ENCODE measurements at places on chromosomes 11 and 22.

GRCh38 chr11:88068848-88069554, 106.2 kb downstream of the RAB38 start:
- no peak for DNase-seq

GRCh38 chr11:112302226-112302868, 41.7 kb upstream of the PLET1 start:
- no peak for DNase-seq

DNA sequence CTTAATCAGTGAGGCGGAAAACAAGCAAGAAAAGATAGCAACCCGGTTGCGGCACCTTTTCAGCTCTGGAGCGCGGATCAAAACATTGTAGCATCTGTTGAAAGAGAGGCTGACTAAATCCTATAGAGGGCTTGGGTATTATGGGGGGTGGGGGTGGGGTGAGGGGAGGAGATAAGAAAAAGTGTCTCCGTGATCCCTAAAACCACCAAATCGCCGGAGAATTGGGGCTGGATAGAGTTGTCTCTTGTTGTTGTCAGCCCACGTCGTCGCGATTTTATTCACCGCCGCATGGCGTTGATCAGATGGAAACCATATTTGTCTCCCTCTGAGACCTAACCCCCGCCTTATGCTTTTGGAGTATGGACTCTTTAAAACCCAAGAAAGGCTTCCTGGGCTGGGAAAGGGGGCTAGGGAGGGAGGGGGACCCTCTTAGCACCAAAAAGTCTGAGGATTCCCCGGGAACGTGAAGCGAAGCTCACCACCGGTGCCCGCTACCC, 13.0 kb downstream of the PAX6 start:
- DNase-seq: no peak

DNA sequence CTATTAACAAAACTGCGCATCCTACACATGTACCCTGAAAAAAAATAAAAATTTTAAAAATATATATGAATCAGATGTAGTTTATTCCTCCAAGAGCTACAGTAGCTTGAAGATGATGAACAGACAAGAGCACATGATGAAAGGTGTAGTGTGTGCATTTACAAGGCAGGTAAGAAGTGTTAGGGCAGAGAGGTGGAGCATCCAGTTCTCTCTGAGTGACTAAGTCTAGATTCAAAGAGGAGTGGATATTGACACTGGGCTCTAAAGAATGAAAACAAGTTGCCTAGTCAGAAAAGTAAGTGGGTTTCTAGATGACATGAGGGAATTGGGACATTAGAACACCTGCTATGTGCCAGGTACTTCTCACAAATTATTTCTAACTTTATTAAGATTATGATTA, 76.0 kb upstream of the CARD18 start:
- DNase-seq: no peak

- DNase-seq: no peak
These were observed 5.2 kb upstream of the RAB3IL1 start for GRCh38 chr11:61922539-61922938.

DNA sequence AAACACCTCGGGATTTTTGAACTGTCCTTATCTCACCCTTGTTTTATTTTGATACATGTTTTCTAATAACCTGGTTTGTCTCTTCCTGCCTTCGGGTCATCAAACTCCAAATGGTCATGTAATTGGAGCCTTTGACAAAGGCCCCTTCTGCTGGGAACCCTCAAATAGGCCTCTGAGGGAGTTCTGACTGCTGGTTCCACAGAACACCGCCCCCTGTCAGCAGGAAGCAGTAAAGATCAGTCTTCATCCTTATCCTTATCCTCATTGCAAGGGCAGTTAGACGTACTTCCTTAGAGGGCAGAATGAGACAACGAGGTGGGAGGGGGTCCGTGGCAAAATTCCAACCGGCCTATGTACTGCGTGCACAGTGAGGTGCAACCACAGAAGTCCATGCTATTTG, 12.1 kb downstream of the TRIM51 start:
- no peak for DNase-seq

DNA sequence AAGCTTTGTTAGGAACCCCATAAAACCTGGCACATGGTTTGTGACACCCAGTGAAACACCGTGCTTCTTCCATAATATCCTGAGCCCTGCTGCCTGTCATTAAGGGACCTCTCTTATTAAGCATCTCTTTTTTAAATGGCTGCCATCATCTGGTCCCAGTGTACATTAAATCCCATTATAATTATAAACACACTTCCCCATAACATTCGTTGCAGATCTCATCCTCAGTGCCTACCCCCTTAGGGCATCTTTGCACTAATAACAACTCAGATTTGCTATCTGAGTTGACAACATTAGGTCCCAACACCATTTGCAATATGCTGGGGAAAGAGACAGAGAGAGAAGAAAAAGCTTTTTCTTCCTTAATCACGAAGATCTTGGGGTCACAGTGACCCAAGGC, 4.7 kb upstream of the ZBTB16 start:
- DNase-seq: no peak

GRCh38 chr11:28133146-28133545, 25.0 kb downstream of the METTL15 start:
- no peak for DNase-seq

GRCh38 chr22:23424031-23424430, 156.1 kb downstream of the IGLL1 start:
- no peak for DNase-seq

- DNase-seq: no peak
These were observed 8.3 kb downstream of the GAL3ST1 start for GRCh38 chr22:30566125-30566524.

DNA sequence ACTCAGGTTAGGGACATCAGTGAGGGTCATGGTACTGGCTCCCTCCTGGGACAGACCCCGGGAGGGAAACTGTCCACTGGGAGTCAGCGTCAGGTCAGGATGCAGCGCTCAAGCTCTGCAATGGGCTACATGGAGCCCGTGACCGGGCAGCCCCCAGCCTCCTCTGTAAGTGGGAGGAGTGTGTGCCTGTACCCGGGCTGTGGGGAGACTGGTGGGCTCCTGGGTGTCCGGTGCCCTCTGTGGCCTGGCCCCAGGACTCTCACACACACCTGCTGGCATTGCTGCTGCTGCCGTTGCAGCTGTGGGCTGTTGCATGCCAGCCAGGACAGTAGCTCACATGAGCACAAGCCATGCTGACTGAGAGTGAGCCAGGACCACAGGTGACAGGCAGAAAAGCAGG, 630.3 kb downstream of the TBC1D22A start:
- no peak for DNase-seq

DNA sequence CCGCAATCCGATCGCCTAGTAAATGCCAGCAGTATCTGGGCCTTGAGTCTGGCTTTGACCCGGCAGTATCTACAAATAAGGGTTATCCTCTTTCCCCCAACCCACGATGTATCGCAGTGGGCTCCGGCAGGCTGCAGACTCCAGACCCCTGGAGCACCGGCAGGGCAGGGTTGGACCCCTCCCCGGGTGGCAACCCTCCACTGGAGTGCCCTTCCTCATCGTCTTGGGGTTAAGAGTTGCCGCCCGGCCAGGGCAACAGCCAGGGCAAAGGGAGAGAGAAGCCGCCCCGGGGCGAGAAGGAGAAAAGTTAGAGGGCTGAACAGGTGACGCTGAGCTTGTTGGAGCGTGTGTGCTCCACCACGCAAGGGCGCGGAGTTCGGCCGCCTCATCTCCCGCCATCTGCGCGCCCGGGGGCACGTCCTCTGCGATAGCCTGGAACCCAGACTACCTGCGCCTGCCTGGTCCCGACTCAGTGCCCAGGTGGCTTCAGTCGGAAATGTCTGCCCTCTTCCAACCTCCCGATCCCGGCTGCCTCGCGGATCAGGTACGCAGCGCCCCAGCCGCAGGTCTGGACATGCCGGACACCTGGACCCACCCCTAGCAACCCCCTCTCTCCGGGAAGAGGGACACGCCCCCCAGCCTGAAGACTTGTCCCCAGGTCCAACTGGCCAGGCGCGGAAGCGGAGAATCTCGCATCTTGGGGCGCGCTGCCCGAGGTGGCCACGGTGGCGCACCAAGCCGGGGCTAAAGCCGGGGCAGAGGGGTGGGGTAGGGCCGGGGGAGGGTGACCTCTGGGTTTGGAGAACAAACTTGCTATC, 1.2 kb downstream of the DSCAML1 start:
- DNase-seq: no peak

DNA sequence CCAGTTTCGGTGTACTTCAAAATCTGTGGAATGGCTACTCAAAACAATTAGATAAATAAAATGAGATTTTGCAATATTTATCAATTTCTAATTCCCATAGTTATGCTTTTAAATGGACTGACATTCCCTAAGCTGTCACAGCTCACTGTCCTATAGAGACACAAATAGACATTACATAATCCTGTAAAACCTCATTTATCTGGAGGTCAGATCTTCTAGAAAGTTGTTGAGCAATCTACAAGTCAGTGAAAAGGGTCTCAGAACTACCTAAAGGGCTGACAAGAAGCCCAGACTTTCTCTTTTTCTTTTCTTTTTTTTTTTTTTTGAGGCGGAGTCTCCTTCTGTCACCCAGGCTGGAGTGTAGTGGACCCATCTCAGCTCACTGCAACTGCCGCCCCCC, 12.0 kb downstream of the ALG8 start:
- no peak for DNase-seq

DNA sequence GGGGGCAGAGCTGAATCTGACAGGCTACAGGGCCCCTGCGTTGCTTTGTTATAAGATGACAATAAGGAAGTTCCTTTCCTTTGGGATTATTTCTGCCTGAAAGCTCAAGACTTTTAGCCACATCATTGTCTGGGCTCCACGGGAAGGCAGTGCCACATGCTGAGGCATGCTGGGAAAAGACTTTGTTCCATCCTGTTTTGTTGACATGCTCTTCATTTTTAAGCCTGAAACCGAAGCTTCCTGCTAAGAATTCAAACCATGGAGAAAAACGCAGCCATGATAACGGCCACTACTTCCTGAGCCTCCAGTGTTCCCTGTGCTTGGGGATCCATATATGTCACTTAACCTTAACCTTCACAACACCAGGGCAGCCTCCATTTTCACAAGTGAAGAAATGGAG, 5.5 kb upstream of the TCF20 start:
- DNase-seq: no peak

DNA sequence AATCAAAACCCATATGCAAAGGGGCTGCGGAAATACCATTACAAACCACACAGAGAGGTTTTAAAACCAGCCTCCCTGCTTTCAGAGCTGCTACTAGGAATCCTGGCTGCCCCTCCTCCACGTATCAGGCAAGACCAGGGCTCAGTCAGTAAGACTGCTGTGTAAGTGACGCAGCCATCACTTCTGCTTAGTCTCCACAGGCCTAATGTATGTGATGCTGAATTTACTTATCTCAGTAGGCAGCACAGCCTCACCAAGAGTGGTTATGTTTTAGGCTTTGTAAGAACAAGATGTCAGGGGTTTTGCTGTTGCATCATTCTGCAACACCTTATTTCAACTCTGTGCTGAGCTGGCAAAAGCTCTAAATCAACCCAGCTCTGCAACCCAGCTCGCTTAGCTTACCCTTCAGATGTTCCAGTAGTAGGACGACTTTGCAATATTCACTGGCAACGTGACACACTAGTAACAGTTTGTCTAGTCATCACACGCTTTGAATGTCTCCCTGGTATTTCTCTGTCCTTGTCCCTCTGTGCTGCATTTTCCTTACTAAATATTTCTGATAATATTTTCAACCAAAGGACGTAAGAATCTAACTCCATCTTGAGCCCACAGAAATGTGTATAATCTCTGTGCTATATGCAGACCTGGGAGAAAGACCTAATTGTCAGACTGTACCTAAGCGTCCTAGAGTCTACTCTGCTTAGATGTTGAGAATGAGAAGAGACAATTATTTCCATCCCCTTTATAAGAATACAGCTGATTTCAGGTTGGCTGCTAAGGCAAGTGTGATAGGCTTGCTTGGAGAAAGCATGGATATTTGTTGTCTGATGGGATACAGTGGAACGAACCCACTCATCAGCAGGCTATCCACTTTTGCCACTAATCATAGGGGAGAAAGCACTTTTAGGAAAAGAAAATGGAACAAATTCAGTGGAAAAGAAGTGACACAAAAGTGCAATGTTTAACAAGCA, 72.2 kb downstream of the LARGE2 start:
- DNase-seq: no peak

- DNase-seq: no peak
These were observed 55.7 kb downstream of the MYH9 start for GRCh38 chr22:36331912-36332622.

GRCh38 chr11:34443136-34443535, 4.4 kb downstream of the CAT start:
- no peak for DNase-seq

DNA sequence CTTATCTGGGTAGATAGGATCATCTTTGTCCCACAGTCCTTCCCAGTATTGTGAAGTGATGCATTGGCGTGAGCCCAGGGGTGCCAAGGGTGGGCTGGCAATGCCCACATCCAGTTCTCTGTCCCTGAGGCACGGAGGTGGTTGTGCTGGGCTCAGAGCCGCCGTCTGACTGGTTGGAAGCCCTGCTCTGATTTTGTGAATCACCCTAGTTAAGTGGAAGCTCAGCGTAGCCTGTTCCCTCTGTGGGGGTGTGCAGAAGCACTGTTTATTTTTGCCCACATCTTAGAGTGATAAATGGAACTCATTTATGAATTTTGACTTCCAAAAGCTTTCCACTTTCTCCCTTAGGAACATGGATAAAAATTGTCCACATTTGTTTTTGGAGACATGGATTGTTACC, 13.6 kb downstream of the BCR start:
- no peak for DNase-seq

DNA sequence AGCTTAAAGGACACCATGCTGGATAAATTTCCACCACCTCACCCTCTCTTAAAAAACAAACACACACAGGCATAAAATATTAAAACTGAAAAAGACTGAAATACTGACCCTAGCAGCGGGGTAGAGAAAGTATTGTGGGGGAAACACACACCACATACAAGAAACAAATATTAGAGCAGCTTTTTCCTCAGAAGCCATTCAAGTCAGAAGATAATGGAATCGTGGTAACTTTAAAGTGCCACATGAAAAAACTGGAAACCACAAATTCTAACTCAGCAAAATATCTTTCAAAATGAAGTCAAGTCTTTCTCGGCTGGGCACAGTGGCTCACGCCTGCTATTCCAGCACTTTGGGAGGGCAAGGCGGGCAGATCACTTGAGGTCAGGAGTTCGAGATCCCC, 223.2 kb downstream of the DYNC2H1 start:
- no peak for DNase-seq

GRCh38 chr11:74849525-74850391, 99.1 kb downstream of the XRRA1 start:
- no peak for DNase-seq

GRCh38 chr22:23110922-23111527, 30.8 kb downstream of the RSPH14 start:
- DNase-seq: no peak

GRCh38 chr11:128048121-128048520, 539.2 kb downstream of the ETS1 start:
- DNase-seq: no peak

All from activated CD8-positive, alpha-beta memory T cell treated with anti-CD3 and anti-CD28 coated beads for 1 hour (primary cell).